Glutamatergic neuron (in vitro differentiated cells): ENCODE measurements at places on chromosomes 7 and 10.

DNA sequence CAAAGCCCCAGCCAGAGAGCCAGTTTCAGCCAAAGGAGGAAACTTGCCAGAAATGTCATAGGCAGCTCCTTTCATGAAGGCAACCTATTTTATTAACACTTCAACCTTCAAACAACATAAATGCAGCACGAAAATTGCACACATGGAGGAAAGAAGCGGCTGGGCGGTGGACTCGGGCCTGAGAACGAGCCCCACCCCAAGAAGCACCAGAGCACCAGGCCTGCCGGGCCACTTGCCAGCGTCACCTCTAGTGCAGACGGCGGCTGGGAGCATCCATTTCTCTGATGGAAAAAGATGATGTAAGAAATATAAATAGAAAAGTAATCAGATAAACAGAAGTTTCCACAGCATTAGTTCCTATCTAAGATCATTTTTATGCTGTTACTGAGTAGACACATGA lies 100.0 kb downstream of the TCERG1L start:
- no peak for DNase-seq

GRCh38 chr7:8425223-8425622 lies 8.2 kb upstream of the NXPH1 start:
- no peak for DNase-seq

DNA sequence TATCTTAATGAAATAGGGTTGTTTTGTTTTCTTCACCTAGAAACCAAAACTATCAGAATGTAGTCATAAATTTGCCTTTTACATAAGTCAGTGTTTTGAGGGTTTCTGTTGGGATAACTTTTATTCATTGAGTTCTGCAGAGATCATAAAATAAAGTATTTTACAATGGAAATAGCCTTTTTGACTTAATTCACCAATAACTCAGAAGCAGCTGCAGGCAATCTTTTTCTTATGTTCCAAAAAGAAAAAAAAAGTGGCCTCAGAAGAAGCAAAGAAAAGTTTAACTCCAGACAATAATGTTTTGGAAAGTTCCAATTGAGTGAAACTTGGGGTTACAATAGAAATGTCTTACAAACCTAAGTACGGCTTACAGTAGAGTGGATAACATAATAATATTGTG lies 491.7 kb upstream of the NRP1 start:
- no peak for DNase-seq

DNA sequence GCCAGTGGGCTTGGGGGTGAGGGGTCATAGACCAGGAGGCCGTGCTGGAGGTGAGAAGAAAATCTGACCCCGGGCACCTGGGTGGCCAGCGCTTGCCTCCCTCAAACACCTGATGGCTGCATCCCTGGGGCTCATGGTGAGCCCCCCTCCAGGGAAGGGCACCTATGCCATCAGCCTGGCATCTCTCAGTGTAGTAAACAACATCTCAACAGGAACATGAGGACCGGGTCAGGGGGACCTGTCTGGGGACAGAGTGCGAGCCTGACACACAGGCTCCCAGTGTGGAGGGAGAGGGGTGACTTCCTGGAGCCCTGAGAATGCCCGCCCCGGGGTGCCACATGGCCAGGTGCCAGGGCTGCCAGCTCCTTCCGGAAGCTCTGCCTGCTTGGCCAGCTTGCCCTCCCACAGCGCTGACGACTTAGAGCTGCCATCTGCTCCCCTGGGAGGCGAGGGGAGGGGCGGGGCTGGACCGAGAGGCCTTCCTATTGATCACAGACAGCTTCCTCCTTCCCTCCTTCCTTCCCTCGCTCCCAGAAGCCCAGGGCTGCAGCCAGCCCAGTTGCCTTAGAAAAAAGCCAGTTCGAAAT lies 12.3 kb downstream of the STX1A start:
- DNase-seq = peak; percentile 79

DNA sequence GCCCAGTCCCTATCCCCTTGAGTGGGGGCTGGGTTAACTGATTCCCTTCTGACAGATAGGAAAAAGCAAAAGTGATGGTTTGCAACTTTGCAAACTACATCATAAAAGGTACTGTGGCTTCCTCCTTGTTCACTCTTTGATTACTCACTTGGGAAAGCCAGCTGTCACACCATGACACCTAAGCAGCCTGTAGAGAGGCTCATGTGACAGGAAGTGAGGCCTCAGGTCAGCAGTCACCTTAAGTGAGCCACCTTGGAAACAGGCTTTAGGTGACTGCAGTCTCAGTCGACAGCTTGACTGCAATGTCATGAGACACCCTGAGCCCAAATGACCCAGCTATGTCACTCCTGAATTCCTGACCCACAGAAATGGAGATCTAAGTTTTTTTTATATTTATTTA lies 4.3 kb upstream of the CHCHD2 start:
- no peak for DNase-seq

DNA sequence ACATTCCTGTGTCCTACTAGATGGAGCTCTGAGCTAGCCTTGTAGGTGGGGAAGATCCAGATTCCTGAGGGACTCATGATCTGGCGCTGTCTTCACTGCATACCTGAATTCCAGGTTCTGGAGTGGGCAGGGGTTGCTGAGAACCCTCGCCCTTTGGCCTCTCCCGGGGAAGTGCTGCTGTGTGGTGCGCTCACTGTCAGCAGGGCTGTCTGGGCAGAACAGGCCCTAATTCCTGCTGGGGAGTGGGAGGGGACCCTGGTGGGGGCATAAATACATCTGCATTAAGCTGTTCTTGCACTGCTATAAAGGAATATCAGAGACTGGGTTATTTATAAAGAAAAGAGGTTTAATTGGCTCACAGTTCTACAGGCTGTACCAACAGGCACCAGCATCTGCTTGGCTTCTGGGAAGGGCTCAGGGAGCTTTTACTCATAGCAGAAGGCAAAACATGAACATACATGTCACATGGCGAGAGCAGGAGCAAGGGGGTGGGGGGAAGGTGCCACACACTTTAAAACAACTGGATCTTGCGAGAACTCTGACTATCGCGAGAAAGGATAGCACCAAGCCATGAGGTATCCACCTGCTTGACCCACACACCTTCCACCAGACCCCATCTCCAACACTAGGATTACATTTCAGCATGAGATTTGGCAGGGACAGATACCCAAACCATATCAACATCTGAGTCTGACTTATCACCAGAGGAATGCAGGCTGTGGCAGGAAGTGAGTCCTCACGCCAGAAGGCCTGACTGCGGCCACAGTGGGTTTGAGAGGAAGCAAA lies 115.0 kb downstream of the ADCY1 start:
- no peak for DNase-seq

DNA sequence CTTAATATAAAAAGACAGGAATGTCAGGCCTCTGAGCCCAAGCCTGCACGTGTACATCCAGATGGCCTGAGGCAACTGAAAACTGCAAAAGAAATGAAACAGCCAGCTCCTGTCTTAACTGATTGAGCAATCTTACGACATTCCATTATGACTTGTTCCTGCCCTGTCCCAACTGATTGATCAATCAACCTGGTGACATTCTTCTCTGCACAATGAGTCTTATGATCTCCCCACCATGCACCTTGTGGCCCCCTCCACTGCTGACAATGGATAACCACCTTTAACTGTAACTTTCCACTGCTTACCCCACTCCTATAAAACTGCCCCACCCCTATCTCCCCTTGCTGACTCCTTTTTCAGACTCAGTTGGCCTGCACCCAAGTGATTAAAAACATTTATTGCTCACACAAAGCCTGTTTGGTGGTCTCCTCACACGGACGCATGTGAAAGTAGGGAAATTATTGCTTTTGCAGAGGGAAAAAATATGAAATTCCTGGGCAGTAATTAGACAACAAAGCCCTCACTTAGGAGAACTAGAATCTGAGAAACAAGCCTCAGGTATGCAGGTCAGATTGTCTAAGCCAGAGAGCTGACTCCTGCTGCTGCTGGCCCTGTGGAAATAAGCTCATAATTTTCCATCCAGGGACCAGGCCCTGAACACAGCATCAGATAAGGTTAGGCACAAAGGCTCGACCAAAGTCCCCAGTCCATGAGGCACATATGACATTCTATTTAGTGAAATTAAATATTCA lies 5.3 kb downstream of the CYP3A7 start:
- DNase-seq = no peak

- DNase-seq = no peak
These were observed 75.2 kb downstream of the TEX36 start for GRCh38 chr10:125607689-125608290.

DNA sequence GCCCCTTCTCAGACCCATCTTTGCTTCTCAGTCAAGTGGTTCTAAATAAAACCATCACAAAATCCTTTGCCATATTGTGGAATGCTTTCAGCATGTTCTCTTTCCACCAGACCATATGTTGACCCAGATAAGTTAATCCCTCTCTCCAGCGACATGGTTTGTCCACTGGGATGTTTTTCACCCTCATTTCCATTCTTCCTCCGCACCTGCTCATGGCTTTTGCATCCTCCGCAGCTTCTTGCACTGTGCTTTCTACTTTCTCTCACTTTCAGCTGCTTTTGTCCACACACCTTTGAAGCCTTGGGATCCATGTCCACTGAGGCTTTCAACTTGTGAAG lies 52.3 kb upstream of the WAC start:
- DNase-seq = no peak

DNA sequence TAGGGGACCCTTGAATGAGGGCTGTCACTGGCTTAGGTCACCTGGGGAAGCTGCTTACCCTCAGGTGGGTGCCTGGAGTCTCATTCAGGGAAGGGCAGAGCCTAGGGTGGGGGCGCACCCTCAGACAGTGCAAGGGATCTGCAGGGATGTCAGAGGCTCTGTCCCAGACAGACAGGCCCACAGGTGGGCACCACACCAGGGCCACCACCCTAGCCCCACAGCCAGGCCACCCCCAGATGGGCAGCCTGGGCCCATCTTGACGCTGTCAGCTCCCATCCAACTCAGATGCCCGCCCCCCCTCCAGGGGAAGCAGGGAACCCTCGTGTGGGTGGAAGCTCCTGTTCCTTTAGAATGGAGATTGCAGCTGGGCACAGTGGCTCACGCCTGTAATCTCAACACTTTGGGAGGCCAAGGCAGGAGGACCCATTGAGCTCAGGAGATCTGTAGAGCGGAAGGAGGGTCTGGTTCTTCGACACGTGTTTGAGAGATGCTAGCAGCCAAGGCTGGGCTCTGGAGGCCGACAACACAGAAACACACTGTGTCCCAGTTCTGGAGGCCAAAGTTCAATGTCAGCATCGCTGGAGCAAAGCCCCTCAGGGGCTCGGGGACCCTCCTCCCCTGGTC lies 58.5 kb upstream of the DNAJB6 start:
- no peak for DNase-seq

GRCh38 chr7:26912338-26912737 lies 47.9 kb upstream of the SKAP2 start:
- no peak for DNase-seq

- no peak for DNase-seq
These were observed 194.4 kb upstream of the TCF7L2 start for GRCh38 chr10:112755446-112756234.

GRCh38 chr10:33157103-33157502 lies 177.4 kb downstream of the NRP1 start:
- DNase-seq = no peak

- DNase-seq = no peak
These were observed 7.5 kb upstream of the NUP205 start for GRCh38 chr7:135550196-135550595.

DNA sequence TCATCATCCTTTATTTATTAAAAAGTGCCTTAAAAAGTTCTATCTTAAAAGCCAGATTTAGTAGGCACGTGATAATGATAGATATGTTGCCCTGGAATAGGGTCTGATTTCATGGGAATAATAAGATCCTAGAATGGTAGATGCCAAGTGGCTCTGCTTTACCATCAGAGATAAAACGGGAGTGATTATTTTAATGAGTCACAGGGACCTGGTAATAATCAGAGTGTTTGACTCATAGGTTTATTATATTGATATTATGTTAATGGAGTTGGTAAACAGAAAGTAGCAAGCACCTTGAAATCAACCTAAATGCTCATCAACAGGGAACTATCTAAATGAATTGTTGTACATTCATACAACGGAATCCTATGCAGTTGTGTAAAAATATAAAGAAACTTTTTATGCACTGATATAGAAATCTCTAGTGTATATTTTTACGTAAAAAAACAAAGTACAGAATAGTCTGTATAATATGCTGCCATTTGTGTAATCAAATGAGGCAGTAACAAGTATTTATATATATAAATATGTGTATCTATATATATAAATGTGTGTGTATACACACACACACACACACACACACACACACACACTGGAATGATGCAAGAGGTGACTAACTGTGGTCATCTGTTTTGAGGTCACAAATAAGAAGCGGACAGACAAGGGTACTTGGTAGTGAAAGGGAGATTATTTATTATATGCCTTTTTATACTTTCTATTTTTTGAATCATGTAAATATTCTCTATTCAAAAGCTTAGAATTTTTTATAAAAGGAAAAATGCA lies 78.6 kb upstream of the DYNC1I1 start:
- no peak for DNase-seq

DNA sequence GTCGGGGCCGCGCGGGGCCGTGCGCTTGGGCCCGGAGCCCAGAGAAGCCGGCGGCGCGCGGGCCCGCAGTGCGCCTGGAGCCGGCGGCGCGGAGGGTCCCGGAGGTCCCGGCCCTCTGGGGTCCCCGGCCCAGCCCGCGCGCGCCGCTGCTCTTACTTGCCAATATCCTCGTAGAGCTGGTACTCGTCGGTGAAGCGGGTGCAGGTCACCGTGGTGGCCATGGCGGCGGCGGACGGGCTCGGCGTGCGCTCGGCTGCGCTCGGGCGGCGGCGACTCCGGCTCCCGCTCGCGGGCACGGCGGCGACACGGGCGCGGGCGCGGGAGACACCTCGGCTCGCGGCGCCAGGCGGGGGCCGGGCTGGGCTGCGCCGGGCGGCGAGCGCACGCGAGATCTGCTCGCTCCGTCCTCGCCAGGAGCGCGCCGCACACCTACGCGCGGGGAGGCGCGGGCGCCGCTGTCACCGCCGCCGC lies at the start of gene CAMK2B:
Gene CAMK2B (minus strand): TSS at position 394 of the 471 bp plus-strand sequence. CDS start 173 bp downstream, at position 221.
- DNase-seq = peak; percentile 49

- no peak for DNase-seq
These were observed 314.9 kb upstream of the AUTS2 start for GRCh38 chr7:69283421-69283820.

DNA sequence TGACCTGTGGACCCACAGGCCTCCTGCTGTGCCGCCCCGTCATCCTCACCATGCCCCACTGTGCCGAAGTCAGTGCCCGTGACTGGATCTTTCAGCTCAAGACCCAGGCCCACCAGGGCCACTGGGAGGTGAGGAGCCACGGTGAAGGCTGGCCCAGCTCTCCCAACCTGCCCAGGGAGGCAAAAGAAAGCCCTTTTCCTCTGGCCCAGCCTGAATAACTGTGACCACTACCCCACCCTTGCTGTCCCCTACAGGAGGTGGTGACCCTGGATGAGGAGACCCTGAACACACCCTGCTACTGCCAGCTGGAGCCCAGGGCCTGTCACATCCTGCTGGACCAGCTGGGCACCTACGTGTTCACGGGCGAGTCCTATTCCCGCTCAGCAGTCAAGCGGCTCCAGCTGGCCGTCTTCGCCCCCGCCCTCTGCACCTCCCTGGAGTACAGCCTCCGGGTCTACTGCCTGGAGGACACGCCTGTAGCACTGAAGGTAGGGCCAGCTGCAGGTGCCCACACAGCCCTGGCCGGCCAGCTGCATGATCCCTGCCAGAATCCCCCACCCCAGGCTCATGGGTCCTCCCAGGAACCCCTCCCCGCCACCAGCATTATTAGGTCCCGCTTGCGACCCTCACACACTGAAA lies 25.5 kb upstream of the SLC29A3 start:
- DNase-seq = no peak

GRCh38 chr10:8815969-8816368 lies 761.5 kb downstream of the GATA3 start:
- no peak for DNase-seq
